ENCODE measurements at places on chromosomes 4 and X.

GRCh38 chr4:170750519-170750918, 660.8 kb upstream of the AADAT start:
- DNase-seq: no peak

GRCh38 chr4:2075987-2076907, 17.1 kb downstream of the NAT8L start:
- DNase-seq: no peak

GRCh38 chrX:132369617-132370326, 119.1 kb downstream of the MBNL3 start:
- DNase-seq: no peak

- DNase-seq: no peak
Measured at GRCh38 chrX:113759422-113759821, 824.5 kb upstream of the HTR2C start.

- DNase-seq: no peak
Measured at GRCh38 chr4:38114386-38115150, 154.4 kb downstream of the PTTG2 start.

DNA sequence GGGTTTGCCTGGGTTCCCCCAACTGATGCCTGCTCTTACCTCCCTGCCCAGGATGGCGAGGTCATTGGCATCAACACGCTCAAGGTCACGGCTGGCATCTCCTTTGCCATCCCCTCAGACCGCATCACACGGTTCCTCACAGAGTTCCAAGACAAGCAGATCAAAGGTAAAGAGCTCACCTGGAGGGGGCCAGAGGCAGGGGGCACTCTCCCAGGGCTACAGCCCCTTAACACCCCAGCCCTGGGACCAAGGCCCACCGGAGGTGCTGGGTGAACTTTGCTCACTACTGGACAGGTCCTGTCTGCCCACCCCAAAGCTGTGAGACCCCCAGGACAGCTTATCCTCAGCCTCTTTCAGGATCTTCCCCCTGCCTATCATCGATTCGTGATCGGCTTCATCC, 24.5 kb downstream of the HTRA3 start:
- no peak for DNase-seq

DNA sequence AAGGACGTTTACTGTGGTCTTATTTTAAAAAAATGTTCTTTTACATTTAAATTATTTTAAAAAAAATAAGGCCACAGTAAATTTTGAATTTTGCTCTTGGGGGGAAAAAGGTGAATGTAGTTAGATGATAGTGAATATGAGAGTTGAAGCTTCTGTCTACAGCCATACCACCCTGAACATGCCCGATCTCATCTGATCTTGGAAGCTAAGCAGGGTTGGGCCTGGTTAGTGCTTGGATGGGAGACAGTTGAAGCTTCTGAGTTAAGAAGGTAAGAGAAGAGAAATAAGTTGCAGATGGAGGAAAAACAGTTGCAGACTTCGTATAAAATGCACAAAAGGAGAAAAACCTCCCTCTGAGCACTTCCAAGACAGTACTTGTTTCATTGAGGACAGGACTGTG, 115.6 kb upstream of the NR3C2 start:
- DNase-seq: no peak

DNA sequence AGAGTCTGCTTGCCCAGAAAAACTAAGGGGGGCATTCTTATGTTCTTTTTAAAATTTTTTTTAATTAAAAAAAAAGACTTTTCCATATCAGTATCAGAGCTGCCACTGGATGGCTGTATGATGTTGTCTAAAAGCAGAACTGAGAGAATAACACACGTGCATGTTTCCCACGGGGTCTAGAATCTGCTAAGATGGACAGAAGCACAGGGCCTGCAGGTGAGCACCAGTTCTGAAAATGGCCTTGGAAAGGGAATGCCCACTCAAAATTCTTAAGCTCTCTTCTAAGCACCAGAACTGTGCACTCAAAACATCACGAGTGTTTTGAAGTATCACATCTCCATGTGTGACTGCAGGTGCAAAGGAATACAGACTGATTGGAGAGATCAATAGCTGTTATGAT, 61.1 kb downstream of the ARAP2 start:
- no peak for DNase-seq

- no peak for DNase-seq
Measured at GRCh38 chrX:74325130-74326059, 21.4 kb downstream of the ZCCHC13 start.

GRCh38 chrX:154374313-154375155, at the start of gene FLNA:
FLNA (minus strand) TSS chrX:154374634; CDS start chrX:154371245, 3,389 bp downstream.
- DNase-seq: peak; percentile 56

- DNase-seq: no peak
Measured at GRCh38 chr4:143406523-143406922, 69.8 kb downstream of the GAB1 start.

GRCh38 chr4:157776930-157777528, 395.8 kb downstream of the GASK1B start:
- no peak for DNase-seq

- DNase-seq: no peak
Measured at GRCh38 chrX:30309139-30309571, at the start of gene NR0B1. NR0B1 (minus strand) TSS chrX:30309390; CDS start chrX:30309363, 27 bp downstream.

GRCh38 chr4:73810191-73810590, 26.3 kb upstream of the CXCL6 start:
- no peak for DNase-seq

GRCh38 chrX:47859686-47860085, 23.0 kb downstream of the ZNF81 start:
- no peak for DNase-seq

DNA sequence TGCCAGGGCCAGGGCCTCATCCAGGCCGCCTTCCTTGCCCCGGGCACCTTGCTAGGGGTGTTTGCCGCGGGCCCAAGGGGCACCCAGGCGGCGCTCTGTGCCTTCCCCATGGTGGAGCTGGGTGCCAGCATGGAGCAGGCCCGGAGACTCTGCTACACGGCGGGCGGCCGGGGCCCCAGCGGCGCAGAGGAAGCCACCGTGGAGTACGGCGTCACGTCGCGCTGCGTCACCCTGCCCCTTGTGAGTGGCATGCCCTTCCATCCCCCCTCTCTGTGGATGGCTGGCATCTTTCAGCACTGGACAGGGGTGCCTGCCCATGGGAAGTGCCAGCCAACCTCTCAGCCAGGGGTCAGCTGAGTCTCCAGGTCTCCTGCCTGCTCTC, 3.6 kb downstream of the PLXNB3 start:
- DNase-seq: no peak

DNA sequence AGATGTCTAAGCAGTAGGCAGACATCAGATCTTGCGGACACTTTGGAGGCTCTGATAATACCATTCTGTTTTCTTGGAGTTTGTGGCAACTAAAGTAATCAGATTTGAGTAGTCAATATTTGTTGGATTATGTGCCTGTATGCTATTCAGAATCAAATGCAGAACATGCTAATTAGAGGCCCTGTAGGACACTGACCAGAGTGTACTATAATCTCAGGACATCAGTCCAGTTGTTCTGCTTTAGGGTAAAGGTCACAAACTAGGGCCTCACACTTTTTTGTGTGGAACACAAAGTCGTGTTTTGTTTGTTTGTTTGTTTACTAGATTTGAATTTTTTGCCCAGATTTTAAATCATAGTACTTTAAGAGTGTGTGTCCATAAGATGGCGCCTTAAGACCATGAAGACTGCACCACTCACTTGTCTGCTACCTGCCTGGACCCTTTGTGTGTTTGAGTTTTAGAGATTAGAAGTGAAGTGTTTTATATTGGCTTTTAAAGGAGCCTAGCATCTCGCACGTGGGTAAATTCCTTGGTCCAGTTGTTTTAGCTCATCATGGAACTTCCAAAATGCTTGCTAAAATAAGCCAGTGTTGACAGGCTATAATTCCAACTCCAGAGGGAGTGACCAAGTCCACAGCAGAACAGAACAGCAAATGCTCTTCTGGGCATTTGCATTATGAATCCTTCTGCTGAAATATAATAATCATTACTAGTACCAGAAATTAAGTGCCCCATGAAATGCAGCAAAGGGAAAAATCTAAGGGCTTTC, 34.7 kb downstream of the IL13RA1 start:
- DNase-seq: peak; percentile 5

GRCh38 chr4:76993787-76994641, 44.5 kb downstream of the SEPTIN11 start:
- no peak for DNase-seq

- no peak for DNase-seq
Measured at GRCh38 chrX:112735147-112735546, 55.4 kb upstream of the LHFPL1 start.

DNA sequence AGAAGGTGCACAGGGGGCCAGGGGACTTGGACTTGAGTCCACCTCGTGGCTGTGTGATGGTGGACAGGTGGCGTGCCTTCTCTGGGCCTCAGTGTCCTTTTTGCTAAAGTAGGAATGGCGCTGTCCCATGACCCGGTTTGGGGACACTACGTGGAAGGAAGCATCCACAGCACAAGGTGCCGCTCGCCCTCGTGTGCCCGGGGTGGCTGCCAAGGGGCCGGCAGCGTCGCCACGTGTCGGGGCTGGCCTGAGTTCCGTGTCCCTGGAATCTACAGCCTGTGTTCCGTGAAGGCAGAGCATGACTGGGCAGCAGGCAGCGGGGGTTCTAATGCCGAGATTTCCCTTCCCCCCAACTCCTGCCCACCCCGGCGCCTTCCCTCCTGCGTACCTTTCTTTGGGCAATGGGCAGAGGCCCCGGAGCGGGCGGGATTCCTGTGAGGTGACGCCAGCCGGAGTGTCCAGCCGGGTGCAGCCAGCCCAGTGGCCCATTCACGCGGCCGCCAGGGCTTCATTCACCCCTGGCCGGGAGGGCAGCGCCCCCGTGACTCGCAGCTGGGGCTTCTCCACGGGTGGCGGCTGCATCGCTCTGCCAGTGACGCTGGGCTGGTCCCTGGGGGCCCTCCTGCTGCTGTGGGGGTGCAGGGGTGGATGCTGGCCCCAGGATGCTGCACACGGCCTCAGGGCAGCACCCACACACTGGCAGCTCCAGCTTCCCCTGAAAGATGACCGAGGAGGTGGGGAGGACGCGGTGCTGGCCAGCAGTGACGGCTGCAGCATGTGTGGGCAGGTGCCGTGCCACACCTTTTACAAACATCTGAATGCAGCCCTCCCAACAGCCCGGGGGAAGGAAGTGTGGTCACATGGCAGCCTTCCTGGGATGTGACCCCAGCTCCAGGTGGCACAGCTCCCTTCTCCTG, 21.2 kb downstream of the DOK7 start:
- peak; percentile 93 for DNase-seq

DNA sequence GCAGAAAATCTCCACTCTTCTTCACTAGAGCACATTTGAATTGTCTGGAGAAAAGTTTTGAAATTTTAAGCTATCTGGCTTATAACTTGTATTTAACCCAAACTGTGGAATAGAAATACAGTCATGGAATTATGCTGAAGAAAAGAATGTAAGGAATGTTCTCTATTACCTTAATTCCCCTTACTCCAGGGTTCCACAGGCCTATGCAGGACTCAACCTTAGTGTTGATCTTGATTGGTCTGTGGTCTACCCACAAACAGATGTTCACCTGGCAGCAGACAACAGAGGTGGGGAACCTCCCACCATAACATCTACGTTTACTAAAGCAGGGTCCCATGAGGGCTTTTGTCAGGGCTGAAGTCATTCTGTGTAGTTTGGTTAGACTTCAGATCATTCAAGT, 189.3 kb upstream of the GPRIN3 start:
- DNase-seq: no peak

GRCh38 chr4:109177096-109177810, 125.2 kb downstream of the COL25A1 start:
- DNase-seq: no peak

DNA sequence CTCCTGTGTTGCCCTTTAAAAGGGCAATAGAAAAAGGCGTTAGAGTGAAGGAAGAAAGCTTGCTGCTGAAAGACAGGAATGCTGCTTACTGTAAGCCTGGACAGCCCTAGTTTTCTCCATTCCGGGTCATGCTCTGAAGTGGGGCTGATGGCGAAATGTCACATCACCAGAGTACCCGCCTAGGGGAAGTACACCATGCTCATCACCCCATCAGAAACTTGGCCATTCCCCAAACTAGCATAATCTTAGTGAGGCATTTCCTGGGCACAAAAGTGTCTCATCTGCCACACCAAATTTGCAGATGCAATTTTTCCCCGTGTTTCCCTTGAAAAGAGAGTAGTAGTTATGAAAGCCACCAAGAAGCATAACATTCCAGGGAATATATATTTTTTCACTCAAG, 47.8 kb upstream of the CAMK2D start:
- DNase-seq: no peak

GRCh38 chr4:102503301-102503746, 2.2 kb downstream of the NFKB1 start:
- DNase-seq: peak; percentile 54

- peak; percentile 32 for DNase-seq
Measured at GRCh38 chr4:24988776-24989175, 42.0 kb downstream of the LGI2 start.

GRCh38 chr4:47075262-47075661, 43.9 kb downstream of the GABRB1 start:
- no peak for DNase-seq

GRCh38 chr4:25238052-25238451, 4.2 kb downstream of the PI4K2B start:
- DNase-seq: no peak

DNA sequence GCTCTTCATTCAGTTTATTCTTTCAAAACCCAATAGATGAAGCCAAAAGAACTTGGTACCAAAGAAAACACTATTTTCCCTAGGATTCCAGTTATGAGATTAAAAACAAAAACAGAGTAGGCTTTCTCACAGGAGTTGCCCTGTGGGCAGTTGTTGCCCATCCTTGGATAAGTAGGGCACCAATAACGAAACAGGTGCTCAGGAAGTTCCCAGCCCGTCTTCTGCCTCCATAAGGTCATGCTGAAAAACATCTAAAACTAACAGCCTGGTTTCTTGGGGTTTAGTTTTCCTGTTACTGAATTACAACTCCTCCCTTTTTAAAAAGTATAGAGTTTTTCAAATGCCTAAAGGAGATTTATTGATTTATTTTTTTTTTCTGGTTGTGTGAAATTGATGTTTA, 14.7 kb downstream of the TSPAN5 start:
- no peak for DNase-seq

- DNase-seq: no peak
Measured at GRCh38 chrX:29851857-29852605, 363.3 kb upstream of the MAGEB2 start.

DNA sequence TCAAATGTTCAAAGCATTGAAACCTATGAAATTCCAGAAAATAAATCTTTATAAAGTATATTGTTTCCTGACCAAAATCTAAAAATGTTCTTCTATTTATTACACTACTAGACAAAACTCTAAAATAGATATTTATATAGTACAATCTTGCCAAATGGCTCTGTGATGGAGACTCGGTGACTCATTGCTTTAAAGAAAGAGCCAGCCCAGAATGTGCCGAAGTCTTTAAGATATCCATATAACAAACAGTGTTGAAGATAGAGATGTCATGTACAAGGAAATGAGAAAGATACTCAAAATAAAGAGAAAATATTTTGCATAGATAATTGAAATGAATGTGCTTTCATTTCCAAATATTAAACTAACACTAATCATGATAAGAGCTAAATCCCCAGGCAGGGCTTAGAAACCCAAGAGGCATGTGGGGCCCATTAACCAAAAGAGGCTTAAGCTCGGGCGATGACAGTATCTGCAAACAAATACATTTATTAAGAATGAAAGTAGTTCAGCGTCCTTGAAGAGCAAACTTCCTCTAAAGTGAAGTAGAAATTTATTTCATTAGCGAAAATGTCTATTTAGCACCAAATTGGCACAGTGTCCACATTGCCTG, 102.1 kb upstream of the FAM9B start:
- no peak for DNase-seq
